Cardiac muscle cell (in vitro differentiated cells and primary cell): ENCODE measurements at places on chromosomes 6 and 20. TPM values are rescaled to one million over a fixed set of nuclear protein-coding genes. Genes with fewer than 3 reads are reported as not detected.

- DNase-seq, result no peak
These were observed 326.2 kb downstream of the CD83 start for GRCh38 chr6:14443629-14444268.

GRCh38 chr6:117263353-117263927 lies 1.9 kb upstream of the VGLL2 start:
- DNase-seq, result no peak

GRCh38 chr6:5175635-5176034 lies 85.1 kb downstream of the LYRM4 start:
- DNase-seq, result no peak

GRCh38 chr20:41268402-41268801 lies 49.1 kb downstream of the ZHX3 start:
- no peak for DNase-seq

GRCh38 chr6:97189767-97190166 lies 93.2 kb downstream of the MMS22L start:
- no peak for DNase-seq

The HMGA1 gene
- 341 and 384 TPM in 2 replicates for polyA plus RNA-seq

The HAO1 gene
- polyA plus RNA-seq, result not detected in 2 replicates

The PACRG gene
- 3.7 TPM in 2 replicates for polyA plus RNA-seq
